ENCODE measurements at places on chromosomes 11 and 22.

- no peak for DNase-seq
These were observed 21.3 kb upstream of the PATZ1 start for GRCh38 chr22:31367426-31367825.

GRCh38 chr11:21137803-21138202, 468.4 kb downstream of the NELL1 start:
- DNase-seq, result no peak

GRCh38 chr11:104451197-104451893, 287.4 kb upstream of the PDGFD start:
- no peak for DNase-seq

- no peak for DNase-seq
These were observed 27.5 kb upstream of the DGCR8 start for GRCh38 chr22:20052309-20053259.

- DNase-seq, result no peak
These were observed 423.7 kb downstream of the BRD1 start for GRCh38 chr22:49404020-49404419.

GRCh38 chr11:2734181-2735052, 34.6 kb upstream of the KCNQ1OT1 start:
- no peak for DNase-seq

GRCh38 chr11:12386309-12386708, 8.9 kb downstream of the PARVA start:
- DNase-seq, result no peak

DNA sequence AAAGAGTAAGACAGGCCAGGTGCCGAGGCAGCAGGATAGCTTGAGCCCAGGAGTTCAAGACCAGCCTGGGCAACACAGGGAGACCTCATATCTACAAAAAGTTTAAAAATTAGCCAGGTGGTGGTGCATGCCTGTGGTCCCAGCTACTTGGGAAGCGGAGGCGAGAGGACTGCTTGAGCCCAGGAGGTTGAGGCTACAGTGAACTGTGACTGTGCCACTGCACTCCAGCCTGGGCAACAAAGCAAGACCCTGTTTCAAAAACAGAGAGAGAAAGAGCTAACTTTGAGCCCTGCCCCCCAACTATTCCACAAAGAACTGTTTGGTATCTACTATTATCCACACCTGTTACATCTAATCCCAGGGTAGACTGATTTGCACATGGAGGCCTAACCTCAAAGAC, 49.2 kb upstream of the RAPSN start:
- DNase-seq, result no peak

GRCh38 chr11:42812361-42812760, 499.4 kb upstream of the API5 start:
- no peak for DNase-seq

DNA sequence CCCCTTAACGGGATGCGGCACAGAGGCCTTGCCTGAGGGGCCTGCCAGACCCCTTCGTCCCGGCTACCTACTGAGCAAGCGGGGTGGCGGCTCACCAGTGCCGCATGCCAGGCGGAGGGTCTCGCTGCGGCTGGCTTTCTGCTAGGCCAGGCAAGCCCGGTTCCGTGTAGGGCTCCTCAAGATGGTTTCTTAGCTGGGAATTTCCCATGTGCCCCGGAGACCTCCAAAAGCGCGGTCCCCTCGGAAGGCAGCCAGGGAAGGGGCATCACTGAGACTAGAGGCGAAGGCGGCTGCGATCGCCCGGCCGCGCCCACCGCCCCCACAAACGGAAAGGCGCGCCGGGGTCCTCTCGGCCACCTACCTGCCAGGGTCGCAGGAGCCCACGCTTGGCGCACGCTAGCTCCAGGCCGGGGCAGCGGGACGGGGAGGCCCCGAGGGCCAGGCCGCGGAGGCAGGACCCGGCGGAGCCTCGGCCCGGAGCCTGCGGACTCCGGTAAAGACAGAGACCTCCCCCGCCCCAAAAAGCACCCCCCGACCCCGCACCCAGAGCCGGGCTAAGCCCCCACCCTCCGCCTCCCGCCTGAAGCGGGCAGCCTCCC, 23.8 kb downstream of the MICAL3 start:
- DNase-seq, result no peak

GRCh38 chr11:117062498-117062897, 35.7 kb downstream of the SIK3 start:
- DNase-seq, result no peak

DNA sequence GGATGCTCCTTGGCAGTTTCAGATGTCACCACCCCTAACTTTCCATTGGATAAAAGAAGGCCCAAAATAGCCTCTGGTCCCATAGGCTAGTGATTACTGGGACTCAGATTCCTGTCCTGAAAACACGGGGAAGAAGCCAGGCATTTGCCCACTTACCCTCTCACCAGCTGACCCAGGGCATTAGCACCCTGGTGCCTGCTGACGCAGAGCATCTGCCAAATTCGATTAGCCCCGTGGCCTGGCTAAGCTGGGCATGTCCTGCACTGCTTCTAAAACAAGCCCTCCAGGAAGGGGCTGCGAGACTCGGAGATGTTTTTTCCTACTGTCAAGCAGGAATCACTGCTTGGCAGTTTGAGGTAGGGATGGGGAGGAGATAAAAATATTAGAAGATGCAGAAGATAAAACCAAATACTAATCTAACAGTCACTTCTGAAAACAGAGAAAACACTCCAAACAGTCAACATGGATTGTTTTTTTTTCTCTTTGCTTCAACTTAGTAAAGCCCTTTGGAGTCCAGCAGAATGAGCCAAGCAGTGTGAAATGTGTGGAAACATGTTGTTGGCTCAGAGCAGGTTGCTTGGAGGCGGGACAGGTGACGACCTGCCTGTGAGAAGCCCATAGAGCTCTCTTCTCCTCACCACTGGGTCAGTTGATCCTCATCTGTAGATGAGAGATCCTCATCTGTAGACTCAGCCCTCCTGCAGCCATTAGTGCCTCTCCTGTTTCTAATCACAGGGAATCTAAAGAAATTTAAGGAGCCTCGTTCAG, 54.0 kb downstream of the BDNF start:
- DNase-seq, result no peak

- DNase-seq, result peak; percentile 52
These were observed 6.9 kb downstream of the KMT5B start for GRCh38 chr11:68206211-68206610.

- no peak for DNase-seq
These were observed 1.6 kb upstream of the LRRC55 start for GRCh38 chr11:57180081-57180561.

- no peak for DNase-seq
These were observed 27.8 kb downstream of the WEE1 start for GRCh38 chr11:9601037-9601875.

- peak; percentile 38 for DNase-seq
These were observed 14.4 kb upstream of the SERPINH1 start for GRCh38 chr11:75547617-75548058.

GRCh38 chr22:48717076-48717810, 1110.4 kb downstream of the BRD1 start:
- DNase-seq, result no peak

- no peak for DNase-seq
These were observed 11.3 kb upstream of the GDPD5 start for GRCh38 chr11:75536786-75537641.

- DNase-seq, result no peak
These were observed 402.3 kb downstream of the TBC1D22A start for GRCh38 chr22:47164514-47165337.

- peak; percentile 57 for DNase-seq
These were observed 530.5 kb upstream of the CCDC90B start for GRCh38 chr11:83816572-83817187.

- DNase-seq, result no peak
These were observed 21.5 kb upstream of the CHKA start for GRCh38 chr11:68142441-68143309.

DNA sequence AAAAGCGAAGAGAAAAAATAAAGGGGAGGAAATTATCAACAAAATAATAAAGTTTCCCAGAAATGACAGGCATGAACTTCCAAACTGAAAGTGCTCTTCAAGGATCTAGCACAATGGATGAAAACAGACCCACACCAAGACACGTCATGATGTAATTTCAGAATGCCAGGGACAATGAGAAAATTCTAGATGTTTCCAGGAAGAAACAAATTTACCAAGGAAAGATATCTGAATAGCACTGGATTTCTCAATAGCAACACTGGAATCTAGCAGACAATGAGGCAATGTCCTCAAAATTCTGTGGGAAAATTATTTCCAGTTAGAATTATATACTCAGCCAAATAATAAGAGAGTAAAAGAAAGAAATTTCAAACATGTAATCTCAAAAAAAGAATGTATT, 46.0 kb downstream of the DENND5A start:
- DNase-seq, result no peak

DNA sequence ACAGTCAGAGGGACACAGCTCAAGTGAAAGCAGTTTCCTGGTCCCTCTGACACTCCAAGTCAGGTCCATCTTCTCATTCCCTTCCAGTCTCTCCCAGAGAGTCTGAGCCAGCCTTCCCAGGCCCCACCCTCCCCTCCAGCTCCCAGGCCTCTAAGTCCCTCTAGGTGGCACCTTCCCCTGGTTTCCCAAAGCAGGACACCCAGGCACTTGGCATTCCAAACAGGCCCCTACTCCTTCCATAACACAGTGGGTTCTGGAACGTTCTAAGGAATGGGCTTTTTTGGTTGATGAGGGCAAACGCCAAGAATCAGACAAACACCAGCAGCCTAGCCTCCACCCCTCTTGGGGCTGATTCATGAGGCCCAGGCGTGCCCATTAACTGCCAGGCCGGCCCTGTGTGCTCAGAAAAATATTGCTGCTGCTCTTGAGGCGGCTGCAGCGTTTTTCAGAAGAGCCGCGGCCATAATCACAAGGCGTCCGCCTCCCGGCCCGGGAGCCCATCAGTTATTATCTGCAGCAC, 418.7 kb downstream of the SOX6 start:
- no peak for DNase-seq

DNA sequence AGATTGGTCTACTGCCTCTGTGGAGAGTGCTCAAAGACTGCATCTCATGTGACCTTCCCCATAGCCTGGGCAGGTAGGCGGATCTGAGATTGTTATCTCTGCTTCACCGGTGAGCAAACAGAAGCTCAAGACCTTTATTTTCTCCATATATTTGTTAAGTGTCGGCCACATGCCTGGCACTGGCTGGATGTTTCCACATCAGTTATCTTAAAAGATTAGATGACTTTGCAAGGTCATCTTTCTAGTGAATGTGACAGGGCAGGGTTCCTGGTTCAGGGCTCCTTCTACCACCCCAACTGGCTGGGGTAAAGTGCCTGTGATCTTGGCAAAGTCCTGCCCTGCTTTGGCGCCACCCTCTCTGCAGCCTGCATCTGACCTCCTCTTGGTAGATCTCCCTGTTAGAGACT, 125.0 kb downstream of the CCDC81 start:
- DNase-seq, result no peak

- DNase-seq, result peak; percentile 18
These were observed 34.7 kb downstream of the ATG16L2 start for GRCh38 chr11:72848846-72849466.

DNA sequence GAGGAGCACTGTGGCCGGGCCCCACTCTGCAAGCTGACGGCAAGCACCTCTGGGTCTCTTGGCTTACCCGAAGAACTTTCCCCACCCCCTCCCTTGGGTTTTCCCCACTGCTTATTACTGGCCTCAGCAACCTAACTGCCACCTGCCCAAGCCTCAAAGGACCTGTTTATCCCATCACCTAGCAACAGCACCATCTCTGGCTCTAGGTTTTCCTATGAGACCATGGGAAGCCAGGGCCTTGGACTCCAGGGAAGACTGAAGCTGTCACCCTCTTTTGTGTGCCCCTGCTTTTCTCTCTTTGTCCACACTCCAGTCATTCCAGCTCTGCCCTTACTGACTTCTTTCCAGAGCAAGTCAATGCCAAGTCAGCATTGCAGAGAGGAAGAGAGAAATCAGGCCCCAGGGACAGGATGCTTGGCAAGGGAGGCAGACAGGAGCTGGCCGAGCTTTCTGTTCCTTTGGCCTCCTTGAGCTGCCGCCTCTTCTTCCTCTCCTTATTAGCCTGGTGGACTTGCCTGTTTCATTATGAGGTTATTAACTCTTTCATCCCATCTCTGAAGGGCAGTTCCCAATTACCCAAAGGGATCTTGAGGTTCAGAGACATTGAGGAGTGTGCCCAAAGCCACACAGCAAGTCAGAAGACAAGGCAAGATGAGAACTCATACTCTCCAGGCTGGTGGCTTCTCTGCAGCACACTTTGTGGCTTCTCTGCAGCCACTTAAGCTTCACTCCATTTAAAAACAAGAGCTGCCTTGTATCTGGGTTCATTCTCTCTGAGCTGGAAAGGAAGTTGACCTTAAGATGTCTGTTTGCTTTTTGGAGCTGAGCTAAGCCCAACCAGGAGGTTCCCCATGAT, at the start of gene SMIM35:
TSS of gene SMIM35 (minus strand) at position 51 of the 856 bp plus-strand sequence. CDS start 206 bp downstream, outside the sequence.
- no peak for DNase-seq

DNA sequence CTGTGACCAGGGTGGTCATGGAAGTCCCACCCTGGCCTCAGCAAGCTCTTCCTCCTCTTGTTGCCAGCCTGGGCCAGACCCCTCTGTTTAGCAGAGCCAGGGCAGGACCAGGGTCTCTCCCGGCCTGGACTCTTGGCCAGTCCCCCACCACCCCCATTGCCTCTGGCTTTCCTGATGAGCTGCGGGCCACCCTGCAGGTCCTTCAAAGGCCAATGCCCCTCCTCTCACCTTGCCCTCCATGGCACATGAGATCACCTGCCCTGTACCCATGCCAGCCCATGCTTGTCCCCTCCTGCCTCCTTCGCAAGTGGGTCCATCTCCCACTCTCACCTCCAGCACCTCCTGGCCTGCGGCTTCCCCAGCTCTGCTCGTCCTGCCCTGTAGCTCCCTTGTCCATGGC, 10.4 kb downstream of the FADS2 start:
- DNase-seq, result no peak

DNA sequence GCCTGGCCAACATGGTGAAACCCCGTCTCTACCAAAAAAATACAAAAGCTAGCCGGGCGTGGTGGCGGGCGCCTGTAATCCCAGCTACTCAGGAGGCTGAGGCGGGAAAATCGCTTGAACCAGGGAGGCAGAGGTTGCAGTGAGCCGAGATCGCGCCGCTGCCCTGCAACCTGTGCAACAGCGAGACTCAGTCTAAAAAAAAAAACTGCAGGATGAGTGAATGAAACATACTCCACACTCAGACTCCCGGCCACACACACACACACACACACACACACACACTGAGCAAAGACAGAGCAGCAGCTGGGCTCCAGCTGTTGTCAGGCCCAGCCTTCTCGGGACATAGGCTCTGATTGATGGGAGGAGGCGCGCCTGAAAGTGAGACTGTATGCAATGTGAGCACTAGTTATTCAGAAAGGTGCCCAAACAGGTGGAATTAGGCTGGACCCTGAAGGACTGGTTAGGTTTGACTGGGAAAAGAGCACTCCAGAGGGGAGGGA, 1.5 kb upstream of the PLEKHA7 start:
- no peak for DNase-seq

DNA sequence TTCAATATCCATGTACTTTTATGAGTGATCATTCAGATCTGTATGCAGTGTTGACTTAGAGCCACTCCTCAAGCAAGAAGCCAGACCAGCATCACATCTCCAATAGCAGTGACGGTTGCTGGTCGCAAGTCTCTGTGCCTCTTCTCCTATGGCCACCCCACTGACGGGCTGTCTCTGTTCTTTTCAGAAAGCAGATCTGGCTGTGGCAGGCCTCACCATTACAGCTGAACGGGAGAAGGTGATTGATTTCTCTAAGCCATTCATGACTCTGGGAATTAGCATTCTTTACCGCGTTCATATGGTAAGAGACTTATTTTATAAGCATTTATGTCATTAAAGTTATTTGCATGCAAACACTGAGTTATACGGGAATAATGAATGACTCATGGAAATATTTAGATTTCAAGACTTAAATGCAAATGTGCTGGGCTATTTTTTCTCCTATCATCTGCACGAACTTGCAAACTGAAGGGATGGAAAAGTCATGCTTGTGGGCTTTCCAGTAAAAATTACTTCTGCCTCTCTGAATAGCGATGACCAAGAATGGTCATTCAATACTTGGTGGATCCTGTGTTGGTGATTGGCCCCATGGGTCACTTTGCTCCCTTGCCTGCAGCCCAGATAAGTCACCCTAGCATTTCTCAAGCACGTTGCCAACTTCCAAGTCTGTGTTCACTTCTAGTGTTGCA, 83.6 kb upstream of the TBCEL start:
- DNase-seq, result no peak
